CD4-positive, alpha-beta memory T cell (primary cell): ENCODE measurements at places on chromosomes 1 and 21.
A peak's percentile ranks its signal among the peaks of the same experiment; 100 is the strongest.

DNA sequence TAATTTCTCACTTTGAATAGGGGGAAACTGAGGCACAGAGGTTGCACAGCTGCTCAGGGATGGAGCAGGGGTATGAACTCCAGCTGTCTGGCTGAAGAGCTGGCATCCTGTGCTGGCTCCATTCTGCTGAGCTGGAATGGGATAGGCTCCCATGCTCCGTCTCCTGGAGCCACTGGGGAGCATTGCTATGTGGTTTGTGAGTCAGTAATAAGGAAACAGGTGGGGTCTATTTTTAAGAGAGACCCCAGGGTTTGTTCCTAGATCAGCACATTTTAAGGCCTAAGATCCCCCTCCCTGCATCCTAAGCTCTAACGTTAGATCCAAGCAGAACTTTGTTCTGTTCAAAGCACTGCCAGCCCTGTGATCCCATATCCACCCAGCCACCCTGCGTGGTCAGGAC, 72.2 kb downstream of the LACTBL1 start:
- DNase-seq = no peak

DNA sequence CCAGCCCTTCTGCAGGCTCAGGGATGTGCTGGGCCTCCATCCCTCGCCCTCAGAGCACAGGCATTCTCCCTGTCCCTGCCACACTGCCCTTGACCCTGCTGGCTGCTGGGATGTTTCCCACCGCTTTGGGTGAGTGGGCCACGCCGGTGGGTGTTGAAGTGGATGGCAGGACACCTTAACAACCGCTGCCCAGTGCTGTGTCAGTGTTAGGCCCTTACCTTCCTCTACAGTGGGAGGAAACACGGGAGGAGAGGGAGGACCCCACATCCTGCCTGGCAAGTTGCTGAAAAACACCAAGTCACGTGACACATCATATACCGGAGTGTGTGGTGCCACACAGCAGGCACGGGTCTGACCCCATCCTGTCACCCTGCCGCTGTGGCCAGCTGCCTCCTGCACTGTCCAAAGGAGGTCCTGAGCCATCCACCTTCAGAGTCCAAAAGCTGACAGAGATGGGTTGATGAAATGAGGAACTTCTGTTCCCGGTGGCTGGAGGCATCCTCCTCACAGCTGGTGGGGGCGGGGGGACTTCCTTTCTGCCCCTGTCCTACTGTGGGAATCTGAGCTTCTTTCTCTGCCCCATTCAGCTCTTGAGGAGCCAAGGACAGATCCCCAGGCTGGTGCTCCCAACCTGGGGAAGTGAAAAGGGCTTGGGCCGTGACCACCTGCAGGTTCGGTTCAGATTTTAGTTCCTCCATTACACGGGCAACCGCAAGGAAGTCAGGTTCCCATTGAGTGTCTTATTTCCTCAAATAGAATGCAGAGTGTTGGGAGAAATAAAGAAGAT, 3.2 kb upstream of the THEMIS2 start:
- DNase-seq = peak; percentile 83

GRCh38 chr1:179785031-179785431, 41.9 kb downstream of the FAM163A start:
- no peak for DNase-seq

DNA sequence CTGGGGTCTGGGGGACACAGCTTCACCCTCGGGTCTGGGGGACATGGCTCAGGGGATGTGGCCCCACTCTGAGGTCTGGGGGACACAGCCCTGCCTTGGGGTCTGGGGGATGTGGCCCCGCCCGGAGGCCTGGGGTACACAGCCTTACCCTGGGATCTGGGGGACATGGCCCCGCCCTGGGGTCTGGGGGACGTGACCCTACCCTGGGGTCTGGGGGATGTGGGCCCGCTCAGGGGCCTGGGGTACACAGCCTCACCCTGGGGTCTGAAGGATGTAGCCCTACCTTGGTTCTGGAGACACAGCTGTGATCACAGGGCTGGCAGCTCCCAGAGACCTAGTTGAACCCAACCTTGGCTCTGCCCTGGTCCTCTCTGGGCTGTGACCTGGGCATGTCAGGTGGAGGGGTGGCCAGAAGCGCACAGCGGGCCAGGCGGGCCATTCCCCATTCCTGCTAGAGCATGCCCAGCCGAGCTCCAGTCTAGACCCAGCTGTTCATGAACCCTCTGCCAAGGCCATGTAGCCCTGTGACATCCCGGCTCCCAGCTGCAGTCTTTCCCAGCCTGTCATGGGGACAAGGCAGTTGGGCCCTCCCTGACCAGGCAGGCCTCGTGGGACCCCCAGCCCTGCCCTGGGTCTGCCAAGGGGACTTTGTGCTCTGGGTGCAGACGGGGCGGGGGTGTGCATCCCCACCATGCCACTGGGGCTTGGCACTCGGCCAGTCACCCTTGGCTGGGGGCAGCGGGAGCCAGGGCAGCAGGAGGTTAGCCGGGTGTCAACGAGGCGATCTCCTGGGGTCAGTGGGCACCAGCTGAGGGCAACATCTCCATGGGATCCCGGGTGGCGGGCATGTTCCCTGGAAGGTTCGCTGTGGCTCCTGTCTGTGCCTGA, 43.9 kb downstream of the WNT9A start:
- no peak for DNase-seq

GRCh38 chr1:156797212-156797871, 19.3 kb downstream of the SH2D2A start:
- DNase-seq = peak; percentile 71

GRCh38 chr1:18836654-18837053, 22.8 kb downstream of the TAS1R2 start:
- no peak for DNase-seq

- DNase-seq = no peak
Observed at GRCh38 chr1:30130099-30130498, 593.3 kb downstream of the MATN1 start.

DNA sequence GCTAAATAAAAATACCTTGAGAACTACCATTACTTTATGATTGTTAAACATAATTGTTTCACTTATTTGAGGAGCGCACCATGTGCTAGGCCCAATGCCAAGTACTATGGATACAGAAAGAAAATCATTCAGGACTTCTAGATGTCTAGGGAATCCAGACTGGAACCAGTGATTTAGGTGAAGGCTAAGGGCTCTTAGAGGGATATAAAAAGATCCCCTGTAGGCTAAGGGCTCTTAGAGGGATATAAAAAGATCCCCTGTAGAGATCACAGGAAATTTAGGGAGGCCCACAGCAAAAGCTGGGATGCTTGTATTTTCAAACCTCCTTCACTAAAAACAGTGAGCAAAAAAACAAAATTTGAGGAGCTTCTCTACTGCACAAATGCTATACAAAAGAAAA, 6.7 kb downstream of the TOR1AIP2 start:
- DNase-seq = no peak

DNA sequence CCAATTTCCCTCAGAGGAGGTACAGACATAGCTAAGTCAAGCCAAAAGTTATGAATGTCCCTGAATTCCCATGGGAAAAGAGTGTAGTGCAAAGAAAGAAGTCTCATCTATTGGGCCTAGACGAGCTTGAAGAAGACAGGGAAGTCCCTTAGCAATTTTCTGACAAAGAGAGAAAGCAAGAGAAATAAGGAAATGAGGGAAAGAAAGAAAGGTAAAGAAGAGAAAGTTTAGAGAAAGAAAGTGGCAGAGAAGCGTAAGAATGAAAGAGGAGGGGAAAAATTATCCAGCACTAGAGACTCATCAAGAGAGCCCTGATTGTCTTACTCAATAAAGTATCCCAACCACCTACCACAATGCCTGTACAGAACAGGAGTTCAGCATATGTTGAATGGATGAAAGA, 40.6 kb upstream of the FOXD3 start:
- no peak for DNase-seq

DNA sequence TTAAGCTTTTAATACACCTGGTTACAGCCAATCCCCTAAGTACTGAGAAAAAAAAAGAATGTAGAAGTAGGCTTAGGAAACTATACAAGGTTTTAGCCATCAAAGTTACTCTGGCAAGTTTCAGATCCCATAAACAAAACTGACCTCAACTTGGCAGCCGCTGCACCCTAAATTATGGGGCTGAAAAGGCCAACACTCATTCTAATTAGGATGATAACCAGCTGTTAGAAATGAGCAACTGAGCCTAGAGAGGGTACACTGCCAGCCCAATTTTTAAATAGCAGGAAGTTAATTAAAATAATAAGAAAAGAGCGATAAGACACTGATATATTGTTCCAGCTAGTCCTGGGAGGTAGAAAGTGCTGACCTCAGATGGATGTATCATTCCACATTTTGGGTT, 105.7 kb upstream of the VAV3 start:
- no peak for DNase-seq

GRCh38 chr1:154768456-154769125, 101.5 kb downstream of the KCNN3 start:
- DNase-seq = no peak

GRCh38 chr1:53644909-53645689, 93.9 kb downstream of the GLIS1 start:
- DNase-seq = no peak

GRCh38 chr1:15639262-15639661, 22.0 kb downstream of the DDI2 start:
- no peak for DNase-seq

- DNase-seq = no peak
Observed at GRCh38 chr21:20424943-20425342, 573.3 kb upstream of the NCAM2 start.

- DNase-seq = no peak
Observed at GRCh38 chr1:5525597-5526384, 466.4 kb downstream of the NPHP4 start.

GRCh38 chr1:235313931-235314678, 13.9 kb downstream of the ARID4B start:
- DNase-seq = no peak
